ENCODE measurements at places on chromosomes 1 and 21.

- no peak for DNase-seq
Measured at GRCh38 chr1:9705337-9706093, 54.0 kb downstream of the PIK3CD start.

DNA sequence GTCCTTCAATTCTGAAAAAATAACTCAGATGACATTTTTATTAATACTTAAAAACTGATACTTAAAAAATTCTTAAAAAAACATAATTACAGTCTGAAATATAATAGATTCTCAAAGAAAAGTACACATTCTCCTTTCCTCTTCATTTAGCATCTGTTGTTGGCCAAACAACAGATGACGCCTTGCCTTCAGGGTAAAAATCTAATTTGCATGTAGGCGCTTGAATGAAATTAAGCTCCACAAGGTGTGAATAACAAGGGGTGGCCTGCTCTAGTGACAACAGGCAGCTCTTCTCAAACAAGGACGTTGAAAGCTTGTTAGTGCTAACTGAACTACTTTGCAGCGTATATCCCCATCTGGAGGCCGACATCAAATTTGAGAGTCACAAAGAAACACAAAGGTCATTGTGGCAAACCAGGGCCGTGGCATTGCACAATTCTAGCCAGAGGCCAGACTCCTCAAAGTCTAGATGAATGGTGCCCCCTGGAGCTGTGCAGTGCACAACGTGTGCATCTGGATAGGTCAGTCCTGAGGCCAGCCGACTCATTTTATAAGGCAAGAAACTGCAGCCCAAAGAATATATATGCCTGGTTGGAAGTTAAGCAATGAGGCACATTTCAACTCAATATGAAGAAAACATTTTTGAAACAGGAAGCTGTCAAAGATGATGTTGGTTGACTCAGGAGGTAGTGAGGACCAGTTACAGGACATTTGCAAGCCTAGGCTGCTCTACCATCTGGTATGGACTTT lies 459.2 kb upstream of the RUNX1 start:
- no peak for DNase-seq

GRCh38 chr1:75245239-75245638 lies 111.1 kb downstream of the LHX8 start:
- no peak for DNase-seq

- DNase-seq = no peak
Measured at GRCh38 chr1:161778522-161778921, 12.4 kb downstream of the ATF6 start.

DNA sequence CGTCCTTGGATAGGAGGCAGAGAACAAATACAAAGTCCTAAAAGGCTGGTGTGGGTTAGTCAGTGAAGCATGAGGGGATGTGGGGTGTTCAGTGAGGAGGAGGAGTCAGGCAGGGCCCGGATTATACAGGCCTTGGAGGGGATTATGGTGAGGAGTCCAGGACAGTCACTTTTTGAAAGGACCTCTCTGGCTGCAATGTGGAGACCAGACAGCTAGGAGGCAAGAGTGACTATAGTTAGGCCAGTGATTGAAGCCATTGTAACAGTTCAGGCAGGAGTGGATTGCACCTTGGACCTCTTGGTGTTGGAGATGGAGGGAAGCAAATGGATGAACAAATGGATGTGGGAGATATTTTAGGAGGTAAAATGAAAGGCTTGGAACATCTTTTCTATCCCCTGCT lies 115.8 kb downstream of the C1orf94 start:
- no peak for DNase-seq

Measured in stimulated activated CD8-positive, alpha-beta memory T cell treated with anti-CD3 and anti-CD28 coated beads, Interleukin-4, amount 100 ng/mL, for 4 hours (primary cell).